ENCODE measurements at places on chromosomes 16 and 17.

- no peak for DNase-seq
Observed at GRCh38 chr16:9567666-9568065, 476.2 kb downstream of the HAPSTR1 start.

GRCh38 chr16:84834403-84834772 is 14.6 kb downstream of the CRISPLD2 start:
- DNase-seq: no peak

- no peak for DNase-seq
Observed at GRCh38 chr16:83328936-83329335, 478.8 kb upstream of the HSBP1 start.

DNA sequence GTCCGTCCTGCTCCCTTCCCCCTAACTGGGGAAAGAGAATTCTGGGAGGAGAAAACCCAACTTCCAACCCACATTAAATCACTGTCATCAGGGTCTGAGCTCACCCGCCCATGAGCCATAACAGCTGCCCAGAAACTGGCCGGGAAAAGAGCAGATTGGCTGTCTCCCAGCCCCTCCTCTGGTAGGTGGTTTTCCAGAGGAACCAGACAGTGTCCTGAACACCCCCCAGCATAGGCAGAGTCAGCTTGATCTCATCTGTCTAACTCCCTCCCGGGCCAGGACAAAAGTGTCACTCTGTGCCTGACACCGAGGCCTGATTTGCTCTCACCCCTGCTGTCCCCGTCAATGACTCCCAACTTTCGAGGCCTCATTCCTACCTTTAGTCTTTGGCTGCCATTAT is 197.0 kb downstream of the AXIN2 start:
- no peak for DNase-seq

DNA sequence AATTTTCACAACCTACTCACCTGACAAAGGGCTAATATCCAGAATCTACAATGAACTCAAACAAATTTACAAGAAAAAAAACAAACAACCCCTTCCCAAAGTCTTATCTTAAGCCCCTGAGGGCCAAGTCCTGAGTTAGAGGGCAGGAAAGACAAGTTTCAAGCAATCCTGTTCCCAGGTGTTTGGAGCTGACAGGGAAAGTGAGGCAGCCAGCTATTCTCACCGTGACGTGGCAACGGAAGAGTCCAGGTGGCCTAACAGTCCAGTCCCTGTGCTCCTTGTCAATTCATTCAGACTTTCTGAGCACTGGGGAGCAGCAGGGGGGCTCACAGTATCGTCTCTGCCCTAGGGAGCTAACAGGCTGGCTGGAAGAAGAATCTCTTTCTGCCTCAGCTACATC is 89.7 kb upstream of the RCVRN start:
- DNase-seq: no peak

DNA sequence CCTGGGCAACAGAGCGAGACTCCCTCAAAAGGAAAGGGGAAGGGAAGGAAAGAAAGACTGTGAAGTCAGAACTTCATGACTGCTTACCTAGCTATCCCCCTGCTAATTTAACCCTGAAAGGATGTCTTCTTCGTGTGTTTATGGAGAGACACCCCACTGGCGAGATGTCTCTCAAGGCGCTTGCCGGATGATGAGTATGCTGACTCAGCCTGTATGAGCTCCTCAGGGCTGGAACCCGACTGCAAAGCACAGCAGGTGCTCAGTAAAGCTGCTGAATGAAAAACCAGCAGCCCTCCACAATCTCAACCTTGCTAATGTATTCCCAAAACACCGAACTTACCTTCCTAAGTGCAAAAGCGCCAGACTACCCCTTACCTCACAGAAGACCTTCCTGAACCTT is 2.3 kb downstream of the ANKFY1 start:
- DNase-seq: no peak

DNA sequence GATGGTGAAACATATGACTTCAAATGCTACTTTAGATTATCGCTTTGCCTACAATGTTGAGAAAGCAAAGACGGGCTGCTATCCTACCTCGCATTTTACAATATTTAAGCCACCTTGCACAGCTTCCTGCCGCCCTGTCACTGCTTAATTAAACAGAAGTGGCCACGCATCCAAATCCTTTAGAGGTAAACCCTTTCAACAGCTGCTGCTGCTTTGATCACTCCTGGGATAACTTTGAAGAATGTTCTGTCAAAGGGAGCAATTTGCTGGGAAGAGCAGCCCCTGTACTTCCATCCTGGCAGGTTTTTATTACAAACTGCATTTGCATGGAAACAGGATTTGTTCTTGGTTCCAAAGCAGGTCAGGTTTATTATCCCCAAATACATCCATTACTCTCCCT is 24.2 kb upstream of the SSTR2 start:
- DNase-seq: peak; percentile 63

GRCh38 chr17:35428229-35428628 is 4.1 kb downstream of the SLFN12 start:
- DNase-seq: no peak

DNA sequence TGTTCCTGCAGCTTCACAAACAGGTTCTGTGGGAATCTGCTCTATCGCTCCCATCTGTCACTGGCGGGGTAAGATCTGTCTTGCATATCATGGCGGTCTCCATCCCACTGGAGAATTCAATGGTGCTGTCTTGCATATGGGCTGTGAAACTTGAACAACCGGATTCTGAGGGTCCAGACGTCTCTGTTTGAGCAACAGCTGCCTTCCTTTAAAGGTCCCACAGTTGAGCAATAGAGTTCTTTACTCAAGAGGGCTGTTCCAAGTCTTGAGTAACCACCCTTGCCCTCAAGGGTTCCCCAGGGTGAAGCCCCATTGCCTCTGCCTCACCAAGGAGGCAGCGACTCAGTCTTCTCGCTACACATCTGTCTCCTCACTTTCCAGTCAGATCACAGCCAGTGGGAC is 50.8 kb downstream of the ZFHX3 start:
- no peak for DNase-seq

DNA sequence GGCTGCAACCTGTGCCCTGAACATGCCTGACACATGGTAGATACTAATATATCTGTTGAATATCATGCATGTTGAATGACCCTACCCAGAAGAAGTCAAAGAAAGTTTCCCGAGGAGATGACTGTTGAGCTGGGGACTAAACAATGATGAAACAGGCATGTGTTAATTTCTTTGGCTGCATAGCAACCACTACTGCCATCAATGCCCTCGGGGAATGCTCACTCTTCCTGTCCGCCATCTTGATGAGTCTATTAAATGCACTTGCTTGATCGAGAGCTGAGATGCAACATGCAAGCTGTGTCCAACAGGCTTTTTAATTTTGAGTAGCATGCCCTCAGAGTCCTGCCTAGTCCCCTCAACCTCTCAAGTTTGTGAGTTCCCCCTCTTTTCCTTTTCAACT is 31.3 kb downstream of the GRIN2A start:
- DNase-seq: no peak

DNA sequence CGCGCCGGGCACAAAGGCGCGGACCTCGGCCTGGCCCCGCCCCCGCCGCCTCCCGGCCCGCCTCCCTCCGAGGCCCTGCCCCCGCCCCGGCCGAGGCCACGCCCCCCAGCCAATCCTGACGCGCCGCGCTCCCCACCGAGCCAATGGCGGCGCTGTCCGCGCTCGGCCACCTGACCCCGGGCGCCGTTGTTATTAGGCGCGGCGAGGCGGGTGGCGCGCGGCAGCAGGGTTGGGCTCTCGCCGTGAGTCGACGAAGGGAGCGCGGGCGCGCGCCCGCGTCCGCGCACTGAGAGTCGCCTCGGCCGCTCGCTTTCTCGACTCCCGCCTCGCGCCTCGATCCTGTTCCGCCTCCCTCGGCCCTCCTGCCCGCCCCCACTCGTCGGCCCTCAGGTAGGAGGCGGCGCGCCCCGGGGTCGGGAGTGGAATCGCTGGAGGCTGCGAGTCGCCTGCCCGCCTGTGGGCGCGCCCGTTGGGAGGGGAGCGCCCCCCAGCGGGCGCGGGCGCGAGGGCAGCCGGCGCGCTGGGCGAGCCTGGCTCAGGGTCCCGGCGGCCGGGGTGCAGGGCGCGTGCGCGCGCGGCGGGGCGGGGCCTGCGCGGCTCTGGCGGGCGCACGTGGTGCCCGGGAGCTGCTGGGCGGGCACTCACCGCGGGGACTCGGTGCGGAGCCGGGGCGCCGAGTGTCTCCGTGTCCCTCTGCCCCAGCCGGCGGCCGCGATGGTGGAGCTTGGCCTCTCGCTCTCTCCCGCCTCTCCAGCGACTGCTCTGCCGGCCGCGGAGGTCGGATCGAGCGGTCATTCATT is 405 bp upstream of the CBLN1 start:
- peak; percentile 99 for DNase-seq

- DNase-seq: no peak
Observed at GRCh38 chr17:33493566-33493965, 200.5 kb upstream of the ASIC2 start.

DNA sequence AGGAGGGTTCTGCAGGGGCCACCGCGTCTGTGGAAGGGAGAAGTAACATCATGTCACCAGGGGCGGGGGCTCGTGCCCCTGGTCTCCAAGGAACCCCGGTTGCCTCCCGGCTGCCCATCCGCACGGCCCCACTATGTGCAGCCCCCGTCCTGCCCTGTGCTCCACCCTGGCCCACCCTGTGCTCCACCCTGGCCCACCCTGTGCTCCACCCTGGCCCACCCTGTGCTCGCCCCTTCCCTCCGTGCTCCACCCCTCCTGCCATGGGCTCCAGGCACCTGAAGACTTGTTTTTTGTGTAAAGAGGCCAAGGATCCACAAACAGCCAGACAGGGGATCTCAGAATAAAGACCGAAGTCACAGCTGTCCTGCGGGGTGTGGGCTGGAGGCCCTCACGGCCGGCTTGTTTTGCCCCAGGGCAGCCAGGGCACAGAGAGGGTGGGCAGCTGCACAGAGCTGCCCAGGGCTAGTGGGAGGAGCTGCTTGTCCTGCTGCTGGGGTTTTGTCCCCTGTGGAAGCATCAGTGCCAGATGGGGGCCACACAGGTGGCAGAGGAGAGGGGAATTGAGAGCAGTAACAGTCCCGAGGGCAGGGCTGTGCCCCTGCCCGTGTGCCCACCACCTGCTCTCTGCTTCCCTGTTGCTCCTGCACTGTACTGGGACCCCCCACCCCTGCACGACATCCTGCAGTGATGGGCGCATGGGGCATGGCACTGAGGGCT is 147.0 kb upstream of the CIBAR2 start:
- no peak for DNase-seq

- peak; percentile 37 for DNase-seq
Observed at GRCh38 chr16:74297145-74297665, 591 bp downstream of the PSMD7 start.

DNA sequence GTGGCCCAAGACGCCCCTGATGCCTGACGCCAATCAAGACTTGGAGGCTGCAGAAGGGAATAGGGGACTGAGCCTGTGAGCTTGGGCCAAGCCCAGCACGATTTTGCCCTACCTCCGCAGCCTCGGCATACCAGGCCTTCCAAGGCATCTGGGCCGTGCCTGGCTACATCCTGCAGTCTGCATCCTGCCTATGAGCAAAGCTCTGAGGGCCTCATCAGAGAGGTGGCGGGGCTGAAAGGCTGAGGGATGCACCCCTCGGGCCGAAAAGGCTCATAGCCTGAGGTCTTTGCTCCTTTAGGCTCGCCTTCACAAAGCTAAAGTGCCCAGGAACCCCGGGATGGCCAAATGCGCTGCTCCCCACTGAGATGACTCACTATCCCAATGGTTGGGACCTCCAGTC is 2.5 kb downstream of the SEZ6 start:
- no peak for DNase-seq

- no peak for DNase-seq
Observed at GRCh38 chr16:29744541-29745101, 1.2 kb downstream of the C16orf54 start.

All from D341Med (cell line).